Hepatocyte (in vitro differentiated cells): ENCODE measurements at places on chromosomes 5 and 9. TPM values are rescaled to one million over a fixed set of nuclear protein-coding genes. Genes with fewer than 3 reads are reported as not detected.

Gene PDGFRB
- 55.2 and 62.9 TPM in 2 replicates for polyA plus RNA-seq

Gene CCDC183
- polyA plus RNA-seq: 32.1 and 56.4 TPM in 2 replicates

Gene IL5
- polyA plus RNA-seq: not detected in 2 replicates

Gene RNF183
- 0.21 and 0.85 TPM in 2 replicates for polyA plus RNA-seq

Gene TTC23L
- 1.7 TPM in 1 of 2 replicates, not detected in the other for polyA plus RNA-seq

Gene LHX2
- 0.19 TPM in 1 of 2 replicates, not detected in the other for polyA plus RNA-seq

Gene C9orf43
- polyA plus RNA-seq: 0.07 and 0.69 TPM in 2 replicates

Gene TAF1L
- not detected in 2 replicates for polyA plus RNA-seq

Gene PCSK1
- polyA plus RNA-seq: 0.08 TPM in 1 of 2 replicates, not detected in the other

Gene ACOT12
- 2.9 and 5.3 TPM in 2 replicates for polyA plus RNA-seq

Gene FRMD3
- 3.7 and 3.9 TPM in 2 replicates for polyA plus RNA-seq
